ENCODE measurements at places on chromosomes 4 and X.

DNA sequence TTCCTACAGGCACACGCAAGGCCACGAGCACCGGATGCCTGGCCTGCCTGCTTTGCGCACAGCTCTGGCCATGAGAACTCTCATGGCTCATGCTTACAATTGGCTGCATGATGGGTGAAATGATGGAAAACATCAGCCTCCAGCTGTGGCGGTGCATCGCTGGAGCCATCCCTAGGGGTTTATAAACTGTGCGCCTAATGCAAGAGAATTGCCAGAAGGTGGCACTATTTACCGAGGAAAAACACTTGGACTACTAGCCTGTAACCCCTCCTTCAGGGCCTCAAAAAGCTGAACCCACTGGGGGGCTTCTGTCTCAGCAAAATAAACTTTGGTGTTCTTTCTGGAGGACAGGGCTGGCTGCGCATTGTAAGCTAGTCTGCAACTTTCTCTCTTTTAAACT, 51.9 kb downstream of the PHKA2 start:
- peak; percentile 34 for DNase-seq

DNA sequence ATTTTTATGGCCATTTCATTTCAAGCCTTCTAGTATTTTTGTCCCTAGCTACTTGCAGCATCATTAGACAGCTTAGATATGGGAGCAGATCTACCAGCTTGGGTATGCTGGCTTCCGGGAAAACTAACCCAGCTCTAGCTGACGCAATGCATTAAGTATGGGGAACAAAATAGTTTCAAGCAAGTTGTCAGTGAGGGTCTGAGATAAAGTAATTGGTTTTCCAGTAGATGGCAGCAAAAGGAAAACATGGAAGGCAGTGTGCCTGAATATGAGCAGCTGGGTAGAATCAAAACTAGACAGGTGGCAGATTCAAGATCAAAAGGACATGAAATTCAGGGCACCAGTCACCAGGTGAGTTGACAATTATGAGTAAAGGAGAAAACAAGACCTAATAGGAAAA, 340.9 kb upstream of the CTSO start:
- no peak for DNase-seq

GRCh38 chrX:101999644-102000539, 68.1 kb upstream of the ZMAT1 start:
- no peak for DNase-seq

DNA sequence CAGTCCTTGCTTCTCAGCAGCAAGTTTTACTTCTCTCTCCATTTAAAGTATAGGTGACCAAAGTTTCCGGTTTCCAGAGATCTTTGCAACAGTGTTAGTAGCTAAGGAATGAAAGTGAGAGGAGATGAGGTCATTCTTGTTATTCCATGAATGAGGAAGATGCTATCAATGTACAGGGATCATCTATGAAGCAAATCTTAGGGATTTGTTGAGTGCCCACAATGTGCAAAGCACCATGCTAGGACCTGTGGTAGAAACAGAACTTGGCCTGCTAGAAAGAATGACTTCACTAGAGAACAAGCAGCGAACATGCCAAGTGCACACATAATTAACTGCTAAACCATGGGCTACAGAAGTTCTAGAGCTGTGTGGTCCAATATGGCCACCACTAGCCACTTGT, 112.5 kb downstream of the MID1 start:
- DNase-seq = no peak
